ENCODE measurements at places on chromosomes 13 and 19.

GRCh38 chr13:32262165-32262564, 53.0 kb downstream of the ZAR1L start:
- DNase-seq, result no peak

DNA sequence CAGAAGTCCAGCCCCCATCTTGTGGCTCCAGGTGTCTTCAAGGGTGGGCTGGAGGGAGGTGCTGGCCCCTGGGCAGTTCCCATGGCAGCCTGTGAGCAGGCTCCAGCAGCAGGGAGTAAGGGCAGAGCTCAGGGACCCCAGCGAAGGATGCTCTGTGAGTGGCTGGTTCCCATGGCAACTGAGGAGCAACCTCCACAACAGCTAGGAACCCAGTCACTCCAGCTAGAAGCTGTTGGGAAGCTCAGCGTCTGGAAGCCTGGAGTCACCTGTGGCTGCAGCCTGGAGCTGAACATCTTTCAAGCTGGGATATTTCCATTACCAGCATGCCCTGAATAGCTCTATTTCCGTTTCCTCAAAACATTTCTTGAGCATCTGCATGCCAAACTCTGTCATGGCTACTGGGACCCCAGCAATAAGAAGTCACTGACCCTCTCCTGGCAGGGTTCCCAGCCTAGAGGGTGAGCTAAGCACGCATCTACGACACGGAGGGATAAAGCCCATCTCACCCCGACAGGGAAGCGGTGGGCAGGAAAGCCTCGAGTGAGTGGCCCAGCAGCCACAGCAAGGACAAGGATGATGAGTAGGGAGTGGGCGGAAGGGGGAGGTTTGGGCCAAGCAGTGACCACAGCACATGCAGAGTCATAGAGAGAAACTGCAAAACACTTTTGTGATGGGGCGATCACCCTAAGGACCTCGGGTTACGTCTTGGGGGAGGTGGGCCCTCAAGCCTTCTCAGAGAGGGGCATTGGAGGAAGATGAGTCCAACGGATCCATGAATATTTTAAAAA, 52.6 kb downstream of the ALOX5AP start:
- no peak for DNase-seq

DNA sequence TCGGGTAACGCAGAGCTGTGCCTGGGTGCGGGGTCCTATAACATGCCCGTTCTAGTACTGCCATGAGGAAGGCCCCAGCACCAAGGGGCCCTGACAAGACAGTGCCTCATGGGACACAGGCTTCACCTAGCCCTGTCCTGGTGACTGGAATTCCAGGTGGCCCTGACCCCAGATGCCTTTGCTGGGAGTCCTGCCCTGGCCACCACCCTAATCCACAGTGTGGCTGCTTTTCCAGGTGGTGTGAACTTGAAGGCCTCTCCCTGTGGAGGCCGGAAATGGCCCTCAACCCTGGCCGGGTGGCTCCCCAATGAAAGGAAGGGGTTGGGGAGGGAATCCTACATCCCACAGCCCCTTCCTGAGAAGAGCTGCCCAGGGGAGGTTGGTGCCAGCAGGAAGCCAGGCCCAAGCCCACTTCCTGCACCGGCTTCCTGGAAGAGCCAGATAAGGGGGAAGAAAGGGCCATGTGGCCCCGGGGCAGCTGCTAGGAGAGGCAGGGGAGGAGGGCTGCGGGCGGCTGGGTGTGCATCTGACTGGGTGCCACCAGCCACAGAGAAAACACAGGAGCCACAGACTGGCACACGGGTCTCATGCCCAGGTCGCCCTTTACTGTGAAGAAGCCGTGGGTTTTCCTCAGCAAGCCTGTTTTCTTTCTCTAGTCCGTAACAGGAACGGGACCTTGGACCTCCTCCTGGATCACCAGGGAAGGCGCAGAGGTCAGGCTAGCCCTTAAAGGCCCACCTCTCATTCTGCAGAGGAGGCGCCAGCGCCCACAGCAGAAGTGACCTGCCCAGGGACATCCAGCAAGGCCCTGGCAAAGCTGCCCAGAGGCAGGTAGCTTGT, 4.7 kb downstream of the LSM4 start:
- DNase-seq, result no peak

- DNase-seq, result no peak
Observed at GRCh38 chr13:66567899-66568612, 662.1 kb downstream of the PCDH9 start.

GRCh38 chr13:71214821-71215220, 652.2 kb downstream of the DACH1 start:
- no peak for DNase-seq

GRCh38 chr19:50414864-50415660, 3.7 kb upstream of the SPIB start:
- peak; percentile 76 for DNase-seq

DNA sequence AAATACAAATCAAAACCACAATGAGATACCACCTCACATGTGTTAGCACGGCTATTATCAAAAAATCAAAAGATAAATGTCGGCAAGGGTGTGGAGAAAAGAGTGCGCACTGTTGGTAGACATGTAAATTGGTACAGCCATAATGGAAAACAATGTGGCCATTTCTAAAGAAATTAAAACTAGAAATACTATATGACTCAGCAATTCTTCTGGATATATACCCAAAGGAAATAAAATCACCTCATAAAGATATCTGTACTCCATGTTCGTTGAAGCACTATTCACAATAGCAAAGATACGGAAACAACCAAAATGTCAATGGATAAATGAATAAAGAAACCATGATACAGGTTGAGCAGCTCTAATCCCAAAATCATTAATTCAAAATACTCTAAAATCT, 30.8 kb downstream of the VWA8 start:
- no peak for DNase-seq

GRCh38 chr19:6260912-6261650, 18.7 kb downstream of the MLLT1 start:
- DNase-seq, result peak; percentile 23

DNA sequence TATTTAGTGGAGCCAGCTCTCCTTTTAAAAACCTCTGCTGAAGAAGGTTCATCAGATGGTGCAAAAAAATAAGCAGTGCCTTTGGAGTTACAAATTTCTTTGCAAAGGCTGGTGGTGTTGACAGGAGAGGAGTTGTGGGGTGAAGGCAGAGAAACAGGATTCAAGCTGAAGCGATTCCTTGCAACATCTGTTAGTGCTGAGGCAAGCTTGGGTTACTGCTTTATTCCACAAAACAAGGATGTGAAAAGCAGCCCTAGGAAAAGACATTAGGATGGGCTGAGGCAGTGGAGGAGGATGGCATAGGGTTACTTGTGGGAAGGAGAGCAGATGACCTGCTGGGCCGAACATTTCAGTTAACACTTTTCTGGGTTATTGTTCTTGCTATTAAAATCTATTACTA, 390.7 kb downstream of the DLEU7 start:
- no peak for DNase-seq

- DNase-seq, result no peak
Observed at GRCh38 chr13:111384441-111385182, 64.2 kb downstream of the TEX29 start.

GRCh38 chr19:1451916-1452801, 2.2 kb downstream of the APC2 start:
- DNase-seq, result no peak

GRCh38 chr13:73194310-73194709, 135.5 kb downstream of the KLF5 start:
- DNase-seq, result no peak

DNA sequence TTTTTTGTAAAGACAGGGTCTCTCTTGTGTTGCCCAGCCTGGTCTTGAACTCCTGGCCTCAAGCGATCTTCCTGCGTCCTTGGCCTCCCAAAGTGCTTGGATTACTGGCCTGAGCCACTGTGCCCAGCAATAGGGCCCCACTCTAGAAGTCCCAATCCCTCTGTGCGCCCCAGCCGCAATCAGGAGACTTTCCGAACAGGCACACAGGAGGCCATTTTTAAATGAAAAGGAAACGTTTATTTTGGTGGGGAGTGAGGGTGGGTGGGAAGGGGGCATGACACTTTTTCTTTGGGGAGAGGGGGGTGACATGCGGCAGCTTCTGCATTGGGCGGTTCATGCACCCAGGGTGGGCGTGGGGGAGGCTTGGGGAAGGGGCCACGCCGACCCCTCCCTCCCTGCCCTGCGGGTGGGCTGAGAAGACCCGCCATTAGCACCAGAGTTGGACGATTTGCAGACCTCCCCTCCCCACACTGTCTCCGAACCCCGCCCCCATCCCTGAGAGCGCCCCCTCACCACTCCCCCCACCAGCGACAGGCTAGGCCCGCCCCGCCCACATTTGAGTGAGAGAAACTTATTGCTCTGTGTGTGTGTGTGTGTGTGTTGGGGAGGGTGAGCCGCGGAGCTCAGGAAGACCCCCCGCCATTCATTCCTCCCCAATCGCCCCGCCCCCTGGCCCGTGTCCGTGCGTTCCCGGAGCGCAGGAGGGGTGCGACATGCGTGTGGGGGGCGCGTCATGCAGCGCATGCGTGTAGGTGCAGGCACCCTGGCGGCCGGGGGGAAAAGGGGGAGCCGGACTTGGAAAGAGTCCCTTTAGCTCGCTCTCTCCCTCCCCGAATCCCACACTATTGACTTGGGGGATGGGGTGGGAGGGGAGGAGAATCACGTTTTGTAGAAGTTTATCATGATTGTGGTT, 17.2 kb downstream of the KCNC3 start:
- DNase-seq, result peak; percentile 86

DNA sequence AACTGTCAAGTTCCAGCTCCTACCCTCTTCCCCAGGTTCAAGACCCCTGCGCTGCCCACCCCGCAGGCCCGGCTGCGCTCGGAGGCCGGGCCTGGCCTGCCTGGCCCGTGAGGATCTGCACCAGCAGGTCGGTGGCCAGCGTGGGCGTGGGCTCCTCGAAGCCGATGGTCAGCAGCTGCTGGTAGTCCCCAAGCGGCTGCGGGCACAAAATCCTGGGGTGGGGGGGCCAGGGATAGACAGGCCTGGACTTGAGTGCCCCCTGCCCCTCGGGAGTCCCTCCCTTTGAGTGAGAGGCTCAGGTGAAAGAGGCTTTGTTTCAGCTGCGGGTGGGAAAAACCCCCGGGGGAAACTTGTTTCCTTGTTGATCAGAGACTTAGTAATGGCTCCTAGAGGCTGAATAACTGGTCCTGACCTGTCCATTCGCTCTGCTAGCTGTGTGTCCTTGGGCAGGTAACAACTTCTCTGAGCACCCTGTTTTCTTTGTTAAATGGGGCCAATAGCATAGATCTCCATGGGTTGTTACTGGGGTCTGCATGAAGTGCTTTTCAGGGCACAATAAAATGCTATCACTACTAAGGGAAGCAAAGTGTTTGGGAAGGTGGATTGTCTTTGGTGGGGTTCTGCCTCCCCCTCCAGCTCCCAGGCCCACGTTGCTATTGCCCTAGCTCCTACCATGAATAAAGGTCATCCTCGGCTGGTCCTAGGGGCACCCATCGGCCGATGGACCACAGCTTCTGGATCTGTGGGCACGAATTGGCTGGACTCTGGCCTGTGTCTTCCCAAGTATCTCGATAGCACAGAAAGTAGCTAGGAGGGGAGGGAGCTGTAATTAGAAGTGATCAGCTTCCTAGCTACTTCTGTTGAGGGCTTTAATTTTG, 3.5 kb downstream of the C19orf67 start:
- peak; percentile 61 for DNase-seq

- DNase-seq, result no peak
Observed at GRCh38 chr13:27126859-27127258, 44.8 kb downstream of the USP12 start.

DNA sequence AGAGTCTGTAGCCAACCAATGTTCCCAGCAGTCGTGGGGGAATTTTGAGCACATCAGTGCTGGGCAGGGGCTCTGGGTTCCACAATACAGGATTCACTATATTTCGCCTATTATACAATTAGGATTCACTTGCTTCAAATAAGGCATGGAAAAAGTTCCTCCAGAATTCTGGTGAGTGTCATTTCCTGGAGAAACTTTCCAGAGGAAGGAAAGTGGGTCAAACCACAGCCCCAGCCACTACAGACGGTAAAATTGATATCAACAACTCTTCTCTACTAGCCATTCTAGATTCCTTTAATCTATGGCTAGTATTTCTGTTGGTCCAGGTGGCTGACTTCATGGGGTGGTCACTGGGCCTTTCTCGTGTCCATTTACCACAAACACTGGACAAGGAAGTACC, 10.5 kb downstream of the MYCBP2 start:
- DNase-seq, result no peak

- no peak for DNase-seq
Observed at GRCh38 chr13:77876176-77876575, 42.5 kb downstream of the EDNRB start.

- peak; percentile 58 for DNase-seq
Observed at GRCh38 chr19:47428177-47428894, 9.0 kb upstream of the MEIS3 start.

DNA sequence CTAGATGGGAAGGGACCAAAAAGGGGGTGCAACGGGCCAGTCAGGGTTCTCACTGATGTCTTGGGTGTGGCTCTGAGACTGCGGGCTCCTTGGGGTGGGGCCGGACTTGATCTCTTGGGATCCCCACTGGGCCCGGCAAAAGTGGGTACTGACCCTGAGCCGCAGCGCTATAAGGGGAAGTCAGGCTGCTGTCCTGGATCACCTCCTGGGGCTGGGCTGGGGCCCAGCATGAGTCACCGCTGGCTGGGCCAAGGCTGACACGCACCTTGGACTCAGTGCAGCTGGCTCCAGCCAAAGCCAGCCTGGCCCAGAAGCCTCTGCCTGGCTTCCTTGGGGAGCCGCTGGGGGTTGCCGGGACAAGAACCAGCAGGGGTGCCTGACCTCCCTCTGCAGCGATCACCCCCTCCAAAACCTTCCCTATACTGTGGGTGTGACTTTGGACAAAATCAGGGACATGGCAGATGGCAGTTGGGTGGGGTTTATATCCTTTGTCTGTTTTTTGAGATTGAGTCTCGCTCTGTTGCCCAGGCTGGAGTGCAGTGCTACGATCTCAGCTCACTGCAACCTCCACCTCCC, 617 bp upstream of the IQCN start:
- DNase-seq, result peak; percentile 84

DNA sequence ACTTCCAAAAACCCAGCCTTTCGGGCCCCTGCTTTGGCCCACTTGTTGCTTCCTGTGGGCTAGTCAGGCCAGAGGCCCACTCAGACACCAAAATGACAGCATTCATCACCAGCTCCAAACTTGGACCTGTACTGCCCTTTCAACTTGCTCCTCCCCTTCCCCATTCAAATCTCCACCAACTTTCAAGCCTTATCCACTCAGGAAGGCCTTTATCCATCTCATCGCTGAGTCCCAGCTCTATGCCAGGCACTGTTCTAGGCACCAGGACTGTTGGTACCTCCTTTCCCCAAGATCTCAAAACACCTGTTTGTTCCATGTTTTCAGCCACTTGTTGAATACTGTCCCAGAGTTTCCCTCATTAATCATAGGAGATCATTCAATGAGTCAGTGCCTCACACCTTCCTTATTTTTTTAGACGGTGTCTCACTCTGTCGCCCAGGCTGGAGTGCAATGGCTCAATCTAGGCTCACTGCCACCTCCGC, 1011.4 kb downstream of the UQCRFS1 start:
- DNase-seq, result no peak

DNA sequence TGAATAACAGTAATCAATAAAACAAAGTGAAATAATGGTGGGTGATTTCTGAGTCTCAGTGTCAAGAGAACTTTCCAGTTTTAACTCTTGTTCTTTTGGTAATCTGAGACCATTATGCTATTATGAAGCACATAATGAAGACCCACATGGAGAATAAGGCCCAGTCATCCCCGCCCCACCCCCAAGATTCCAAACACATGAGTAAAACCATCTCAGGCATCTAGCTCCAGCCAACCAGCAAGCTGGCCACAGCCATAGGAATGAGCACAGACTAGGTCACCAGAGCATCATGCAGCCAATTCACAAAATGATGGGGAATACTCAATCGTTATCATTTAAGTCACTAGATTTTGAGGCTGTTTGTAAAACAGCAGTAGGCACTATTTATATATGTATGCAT, 1769.0 kb upstream of the PCDH20 start:
- no peak for DNase-seq

GRCh38 chr19:28044477-28044876, 1168.5 kb downstream of the UQCRFS1 start:
- no peak for DNase-seq
